LoVo (cell line): ENCODE measurements at places on chromosomes 13 and 19.
A peak's percentile ranks its signal among the peaks of the same experiment; 100 is the strongest.

GRCh38 chr13:111460548-111461444, 140.4 kb downstream of the TEX29 start:
- DNase-seq, result no peak

GRCh38 chr13:83796364-83796763, 85.9 kb downstream of the SLITRK1 start:
- DNase-seq, result no peak

- peak; percentile 27 for DNase-seq
Observed at GRCh38 chr19:18292810-18293641, 11.6 kb upstream of the JUND start.

DNA sequence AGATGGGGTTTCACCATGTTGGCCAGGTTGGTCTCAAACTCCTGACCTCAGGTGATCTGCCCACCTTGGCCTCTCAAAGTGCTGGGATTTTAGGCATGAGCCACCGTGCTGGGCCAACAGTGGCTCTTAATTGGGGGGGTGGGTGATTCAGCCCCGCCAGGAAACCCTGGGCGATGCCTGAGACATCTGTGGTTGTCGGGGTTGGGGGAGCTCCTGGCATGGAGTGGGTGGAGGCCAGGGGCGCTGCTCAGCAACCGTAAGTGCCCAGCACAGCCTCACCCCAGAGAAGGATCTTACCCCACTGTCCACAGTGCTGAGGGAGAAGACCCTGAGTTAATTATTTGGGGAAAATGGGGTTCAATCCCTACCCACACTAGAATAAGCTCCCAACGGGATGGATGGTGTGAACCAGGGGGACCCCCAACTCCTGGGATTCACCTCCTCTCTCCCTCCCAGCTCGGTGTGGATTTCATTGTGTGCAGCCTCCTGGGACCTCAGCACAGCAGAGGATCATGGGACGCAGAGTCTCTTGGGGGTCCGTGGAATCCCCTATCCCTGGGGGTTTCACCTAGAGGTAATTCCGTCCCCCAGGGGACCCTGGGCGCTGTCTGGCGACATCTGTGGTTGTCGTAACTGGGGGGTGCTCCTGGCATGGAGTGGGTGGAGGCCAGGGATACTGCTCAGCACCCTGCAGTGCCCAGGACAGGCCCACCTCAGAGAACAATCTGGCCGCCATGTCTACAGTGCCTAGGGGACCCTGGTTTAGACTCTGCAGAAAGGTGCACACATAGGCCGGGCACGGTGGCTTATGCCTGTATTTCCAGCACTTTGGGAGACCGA, 68.9 kb downstream of the GADD45B start:
- DNase-seq, result no peak

GRCh38 chr13:23959231-23959862, 62.0 kb upstream of the C1QTNF9B start:
- DNase-seq, result no peak

- no peak for DNase-seq
Observed at GRCh38 chr13:60347174-60347573, 49.8 kb upstream of the TDRD3 start.

DNA sequence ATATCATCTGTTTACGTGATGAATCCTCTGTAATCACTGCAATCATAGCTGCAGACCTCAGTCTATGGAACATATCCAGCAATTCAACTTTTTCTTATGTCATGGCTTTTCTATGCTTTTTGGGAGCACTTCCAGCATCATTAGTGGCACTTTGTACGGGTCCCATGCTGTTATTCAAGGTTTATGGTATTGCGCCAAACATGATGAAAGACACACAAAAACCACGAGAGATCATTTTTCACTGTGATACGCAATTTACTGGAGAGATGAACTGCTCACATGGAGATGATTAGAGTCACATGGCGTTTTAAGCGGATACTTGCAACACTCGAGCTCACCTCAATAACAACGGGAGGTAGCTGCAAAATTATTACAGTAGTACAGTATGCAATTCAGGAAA, 2101.7 kb upstream of the PCDH20 start:
- no peak for DNase-seq

DNA sequence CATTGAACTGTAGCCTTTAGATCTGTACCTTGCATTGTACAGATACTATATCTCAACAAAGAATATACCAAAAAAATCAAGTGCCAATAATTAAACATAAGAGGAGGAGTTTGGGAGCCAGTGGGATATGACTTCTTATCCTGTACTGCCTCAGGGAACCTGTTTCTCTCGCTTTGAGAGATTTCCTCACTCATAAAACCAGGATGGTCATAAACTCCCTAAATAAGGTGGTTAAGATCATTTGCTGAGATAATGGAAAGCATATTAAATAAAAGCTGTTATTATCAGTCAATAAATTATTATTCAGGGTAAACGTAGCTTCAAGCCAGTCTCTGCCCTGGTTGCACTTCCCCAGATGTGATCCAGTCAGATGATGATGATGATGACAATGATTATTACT, 17.0 kb downstream of the OPA3 start:
- peak; percentile 9 for DNase-seq

GRCh38 chr13:74707291-74707690, 573.1 kb upstream of the KLF12 start:
- DNase-seq, result no peak

- no peak for DNase-seq
Observed at GRCh38 chr13:55566334-55566733, 1574.4 kb upstream of the PRR20A start.

- DNase-seq, result no peak
Observed at GRCh38 chr13:37207691-37208451, 102.4 kb upstream of the CSNK1A1L start.

GRCh38 chr13:33069365-33069764, 53.1 kb downstream of the KL start:
- DNase-seq, result no peak

DNA sequence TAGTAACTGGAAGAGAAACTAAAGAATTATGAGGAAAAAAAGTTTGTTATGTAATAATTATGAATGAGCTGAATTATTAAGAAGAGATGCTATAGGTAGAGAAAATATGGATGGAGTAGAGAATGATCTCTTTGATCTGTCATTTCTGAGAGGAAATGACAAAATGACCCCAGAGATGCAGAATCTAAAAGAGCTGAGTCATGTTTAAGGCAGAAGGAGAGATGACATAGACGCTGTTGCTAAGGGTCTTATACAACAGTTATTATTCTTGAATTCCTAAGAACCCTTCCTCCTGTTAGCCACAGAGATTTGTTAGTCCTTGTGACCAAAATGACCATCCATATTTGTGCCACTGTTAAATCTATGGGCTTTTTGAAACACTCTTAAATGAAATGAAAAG, 58.3 kb upstream of the FREM2 start:
- DNase-seq, result no peak

- DNase-seq, result no peak
Observed at GRCh38 chr13:113635709-113636108, 22.3 kb downstream of the ATP4B start.

DNA sequence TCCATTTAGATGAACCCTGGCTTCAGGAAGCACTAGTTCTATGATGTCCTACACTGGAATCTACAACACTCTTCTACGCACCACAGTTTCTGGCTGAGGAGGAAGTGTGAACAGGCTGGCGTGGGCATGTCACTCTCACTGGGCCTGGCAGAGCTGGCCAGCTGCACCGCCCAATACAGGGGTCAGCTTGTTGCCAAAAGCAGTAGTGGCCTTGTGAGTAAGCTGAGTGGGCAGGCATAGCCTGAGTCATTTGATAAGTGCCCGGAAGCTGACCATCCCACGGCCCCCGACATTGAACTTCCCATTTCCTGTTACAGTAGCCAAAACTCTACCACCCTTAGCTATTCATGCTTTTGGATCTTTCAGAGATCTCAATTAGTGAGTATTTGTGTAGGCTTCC, 240.9 kb upstream of the SERP2 start:
- peak; percentile 9 for DNase-seq

- DNase-seq, result no peak
Observed at GRCh38 chr19:46471116-46471733, at the start of gene PNMA8A. PNMA8A (minus strand) TSS chr19:46471563; CDS start chr19:46471035, 528 bp downstream.
